ENCODE measurements at places on chromosomes 11 and 22.

- no peak for DNase-seq
Observed at GRCh38 chr11:82234256-82234655, 499.4 kb downstream of the FAM181B start.

- DNase-seq: peak; percentile 89
Observed at GRCh38 chr22:20249797-20250354, 18.2 kb downstream of the RTN4R start.

DNA sequence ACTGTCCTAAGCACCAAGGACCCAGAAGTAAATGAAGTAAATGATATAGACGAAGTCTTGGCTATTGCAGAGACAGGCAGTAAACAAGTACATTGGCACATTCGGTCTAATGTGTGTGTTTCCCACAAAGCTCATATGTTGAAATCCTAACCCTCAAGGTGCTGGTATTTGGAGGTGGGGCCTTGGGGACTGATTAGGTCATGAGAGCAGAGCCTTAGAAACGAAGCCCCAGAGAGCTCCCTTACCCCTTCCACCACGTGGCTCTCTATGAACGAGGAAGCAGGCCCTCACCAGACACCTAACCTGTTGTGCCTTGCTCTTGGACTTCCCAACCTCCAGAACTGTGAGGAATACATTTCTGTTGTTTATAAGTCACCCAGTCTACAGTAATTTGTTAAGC, 14.9 kb downstream of the CLMP start:
- no peak for DNase-seq

DNA sequence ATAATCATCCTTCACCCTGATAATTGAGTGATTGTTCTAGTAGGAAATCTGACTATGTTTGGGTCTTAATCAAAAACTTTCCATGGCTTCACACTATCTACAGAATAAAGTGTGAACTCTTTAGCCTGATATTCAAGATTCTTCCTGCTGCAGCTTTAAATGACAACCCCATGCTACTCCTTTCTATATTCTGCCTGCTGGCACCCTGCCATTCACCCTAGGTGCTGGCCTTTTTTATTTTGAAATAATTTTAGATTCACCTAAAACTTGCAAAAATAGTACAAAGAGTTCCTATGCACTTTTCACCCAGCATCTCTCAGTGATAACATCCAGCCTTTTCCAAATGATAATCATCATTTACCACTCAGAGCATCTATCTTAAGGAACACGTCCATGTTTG, 363.4 kb upstream of the NARS2 start:
- DNase-seq: no peak

DNA sequence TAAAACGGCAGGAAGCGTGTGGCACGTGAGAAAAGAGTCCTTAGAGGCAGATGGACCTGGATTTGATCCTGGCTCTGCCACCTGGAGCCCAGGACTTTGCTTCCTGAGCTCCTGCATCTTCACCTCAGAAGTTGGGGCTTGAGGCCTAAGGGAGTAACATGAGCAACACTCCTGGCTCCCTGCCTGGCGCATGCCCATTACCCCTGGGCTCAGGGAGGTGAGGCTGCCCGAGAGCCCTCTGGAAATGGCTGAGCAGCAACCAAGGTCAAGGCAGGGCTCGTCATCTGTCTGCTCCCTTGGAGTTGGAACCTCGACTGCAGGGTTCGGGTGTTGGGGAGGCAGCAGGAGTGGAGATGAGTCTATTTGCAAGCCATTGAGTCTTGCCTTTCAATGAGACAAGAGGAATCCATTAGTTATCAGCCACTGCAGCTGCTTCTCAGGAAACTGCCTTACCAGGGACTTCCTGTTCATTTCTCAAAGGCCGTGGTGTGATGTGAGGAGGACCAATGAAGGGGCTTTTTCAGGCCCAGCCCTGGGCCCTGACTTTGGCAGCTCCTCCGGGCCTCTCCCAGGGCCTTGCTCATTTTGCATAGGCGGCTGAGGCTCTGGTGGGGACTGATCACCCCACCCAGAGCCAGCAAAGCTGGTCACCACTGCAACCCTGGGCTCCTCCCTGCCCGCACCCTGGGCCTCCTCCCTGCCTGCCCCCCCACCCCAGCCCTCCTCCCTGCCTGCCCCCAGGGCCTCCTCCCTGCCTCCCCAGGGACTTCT, 6.4 kb downstream of the FADS2 start:
- DNase-seq: peak; percentile 77

GRCh38 chr22:46600273-46600796, 19.9 kb upstream of the GRAMD4 start:
- no peak for DNase-seq

DNA sequence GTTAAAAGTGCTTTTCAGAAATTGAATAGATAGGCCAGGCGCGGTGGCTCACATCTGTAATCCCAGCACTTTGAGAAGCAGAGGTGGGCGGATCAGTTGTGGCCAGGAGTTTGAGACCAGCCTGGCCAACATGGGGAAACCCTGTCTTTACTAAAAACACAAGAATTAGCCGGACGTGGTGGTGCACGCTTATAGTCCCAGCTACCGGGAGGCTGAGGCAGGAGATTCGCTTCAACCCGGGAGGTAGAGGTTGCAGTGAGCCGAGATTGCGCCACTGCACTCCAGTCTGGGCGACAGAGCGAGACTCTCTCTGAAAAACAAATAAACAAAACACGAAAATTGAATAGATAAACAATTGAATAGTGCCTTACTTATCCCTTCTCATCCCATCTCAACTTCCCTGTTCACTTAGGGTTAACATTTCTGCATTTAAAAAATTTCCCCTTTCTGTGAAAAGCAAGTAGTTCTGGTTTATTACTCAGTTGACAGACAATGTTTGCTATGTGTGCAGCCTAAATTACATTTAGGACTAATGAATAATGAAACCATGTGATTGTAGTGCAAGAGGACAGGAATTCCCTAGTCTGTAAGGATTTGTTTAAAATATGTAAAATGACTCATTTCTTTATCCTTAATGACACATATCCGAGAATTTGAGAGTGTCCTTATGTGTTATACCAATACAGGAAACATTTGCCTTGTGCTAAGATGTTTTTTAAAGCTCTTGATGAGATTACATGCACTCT, 6.0 kb downstream of the RNF169 start:
- no peak for DNase-seq
